ENCODE measurements at places on chromosomes 5 and 9.

DNA sequence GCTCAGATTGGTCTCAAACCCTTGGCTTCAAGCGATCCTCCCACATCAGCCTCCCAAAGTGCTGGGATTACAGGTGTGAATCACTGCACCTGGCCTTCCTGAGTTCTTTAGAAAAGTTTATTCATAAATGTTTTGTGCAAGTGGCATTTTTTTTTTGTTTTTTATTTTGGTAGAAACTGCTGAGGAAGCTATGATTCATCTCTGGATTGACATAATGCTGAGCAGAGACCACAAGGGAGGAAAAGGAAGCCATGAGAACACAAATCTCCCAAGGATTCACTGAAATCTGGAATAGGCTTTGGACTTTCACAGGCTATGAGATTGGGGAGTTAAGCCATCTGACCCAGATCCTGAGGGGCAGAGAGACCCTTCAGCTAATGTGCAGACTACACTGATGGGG lies 3.4 kb upstream of the SLC46A2 start:
- DNase-seq, result no peak

- no peak for DNase-seq
These were observed 20.1 kb downstream of the GRHPR start for GRCh38 chr9:37442556-37442955.

- no peak for DNase-seq
These were observed 21.5 kb upstream of the JADE2 start for GRCh38 chr5:134503937-134504437.

DNA sequence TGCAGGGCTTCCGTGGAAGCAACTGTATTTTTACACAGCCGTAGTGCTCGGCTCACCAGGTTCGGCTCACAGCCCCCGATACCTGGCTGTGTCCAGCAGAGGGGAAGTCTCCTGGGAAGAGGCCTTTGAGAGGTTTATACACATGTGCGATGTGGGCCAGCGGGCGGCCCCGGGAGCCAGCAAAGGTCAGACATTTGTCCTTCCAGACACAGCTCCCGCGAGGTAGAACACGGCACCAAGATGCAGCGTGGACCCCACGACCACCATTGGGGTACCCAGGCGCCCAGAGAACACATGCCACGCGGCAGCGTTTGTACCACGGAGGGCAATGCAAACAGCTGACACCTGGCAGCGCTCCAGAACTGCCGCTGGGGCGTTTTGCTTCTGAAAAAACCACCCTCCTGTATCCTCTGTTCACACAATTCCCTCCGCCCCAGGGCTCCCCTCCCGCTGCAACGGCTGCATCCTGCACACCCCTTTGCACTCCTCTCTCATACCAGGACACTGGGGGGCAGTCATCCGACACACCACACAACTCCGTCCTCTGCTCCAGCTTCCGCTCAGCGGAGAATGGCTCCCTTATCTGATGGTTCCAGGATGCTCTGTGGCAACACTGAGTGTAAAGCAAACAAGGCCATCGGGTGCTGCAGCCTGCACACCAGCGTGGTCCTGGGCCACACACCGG lies 235.3 kb downstream of the SYK start:
- no peak for DNase-seq

- DNase-seq, result no peak
These were observed 481 bp downstream of the MRPL36 start for GRCh38 chr5:1799110-1799601.

DNA sequence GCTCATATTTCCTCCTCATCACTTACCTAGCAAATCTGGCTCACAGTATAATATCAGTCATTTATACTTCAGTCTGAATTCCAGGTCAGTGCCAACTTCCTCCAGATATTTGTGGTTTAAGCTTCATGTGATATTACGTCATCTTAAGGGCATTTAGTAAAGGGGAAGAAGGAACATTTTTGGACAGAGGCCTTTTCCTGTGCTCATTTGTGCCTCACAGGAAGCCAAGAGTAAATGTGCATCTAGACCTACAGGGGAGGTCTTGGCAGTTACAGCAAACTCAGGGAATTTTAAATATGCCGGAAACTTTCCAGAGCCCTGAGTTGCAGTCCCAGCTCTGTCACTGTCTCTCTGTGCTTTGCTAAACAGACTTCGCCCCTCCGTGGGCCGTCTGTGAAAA lies 12.3 kb upstream of the KCNIP1 start:
- no peak for DNase-seq

DNA sequence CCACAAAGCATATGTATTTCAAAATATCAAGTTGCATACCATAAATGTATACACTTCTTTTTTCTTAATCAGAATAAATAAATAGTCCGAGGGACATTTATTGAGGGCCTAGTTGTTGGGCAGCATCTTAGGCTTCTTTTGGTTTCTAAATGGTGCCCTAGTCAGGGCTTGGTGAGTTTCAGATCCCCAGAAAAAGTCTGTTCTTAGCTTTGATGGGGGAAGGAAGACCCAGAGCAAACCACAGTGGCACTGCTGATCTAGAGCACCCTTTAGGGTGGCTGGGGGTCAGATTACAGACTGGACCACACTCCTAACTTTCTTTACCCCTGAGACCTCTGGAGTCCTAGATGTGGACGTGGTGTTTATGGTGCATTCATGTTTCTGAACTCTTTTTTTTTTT lies 97.8 kb downstream of the C9orf152 start:
- DNase-seq, result no peak

GRCh38 chr9:100229136-100229535 lies 123.6 kb downstream of the TEX10 start:
- DNase-seq, result no peak

DNA sequence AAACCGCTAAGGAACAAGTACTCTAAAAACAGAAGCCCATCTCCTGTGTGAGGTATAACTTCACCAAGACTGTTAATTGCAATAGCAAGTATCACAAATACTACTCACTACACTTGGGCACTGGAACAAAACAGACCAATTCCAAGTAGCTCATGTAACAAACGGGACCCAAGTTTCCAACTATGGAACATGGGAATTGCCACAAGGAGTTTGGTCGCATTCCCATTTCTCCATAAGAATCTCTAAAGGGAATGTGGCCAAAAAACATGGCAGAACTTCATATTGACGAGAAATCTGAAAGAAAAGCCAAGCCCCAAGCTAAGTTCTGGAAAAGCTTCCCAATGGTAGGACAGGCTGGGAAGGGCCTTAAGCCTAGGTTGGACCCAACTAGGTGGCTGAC lies 162.5 kb downstream of the MAPKAP1 start:
- DNase-seq, result no peak

DNA sequence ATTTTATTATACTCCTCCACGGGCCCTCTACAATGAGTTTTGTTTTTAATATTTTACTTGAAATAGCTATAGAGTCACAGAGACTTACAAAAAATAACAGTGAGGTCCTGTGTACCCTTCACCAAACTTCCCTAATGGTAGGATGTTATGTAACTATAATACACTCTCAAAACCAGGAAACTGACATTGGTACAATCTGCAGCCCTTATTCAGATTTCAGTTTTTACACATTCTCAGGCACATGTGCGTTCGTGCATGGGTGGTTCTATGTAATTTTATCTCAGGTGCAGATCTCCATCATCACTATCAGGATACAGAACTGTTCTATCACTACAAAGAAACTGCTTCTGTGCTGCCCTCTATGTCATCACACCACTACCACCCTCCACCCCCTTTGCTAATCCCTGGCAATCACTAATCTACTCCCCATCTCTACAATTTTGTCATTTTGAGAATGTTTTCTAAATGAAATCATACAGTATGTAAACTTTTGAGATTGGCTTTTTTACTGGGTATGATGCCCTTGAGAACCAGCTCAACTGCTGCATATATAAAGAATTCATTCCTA lies 16.4 kb downstream of the RAB14 start:
- DNase-seq, result no peak

- no peak for DNase-seq
These were observed 7.0 kb upstream of the C9 start for GRCh38 chr5:39371367-39371635.

GRCh38 chr5:137214446-137215189 lies 284.5 kb downstream of the SPOCK1 start:
- DNase-seq, result no peak

DNA sequence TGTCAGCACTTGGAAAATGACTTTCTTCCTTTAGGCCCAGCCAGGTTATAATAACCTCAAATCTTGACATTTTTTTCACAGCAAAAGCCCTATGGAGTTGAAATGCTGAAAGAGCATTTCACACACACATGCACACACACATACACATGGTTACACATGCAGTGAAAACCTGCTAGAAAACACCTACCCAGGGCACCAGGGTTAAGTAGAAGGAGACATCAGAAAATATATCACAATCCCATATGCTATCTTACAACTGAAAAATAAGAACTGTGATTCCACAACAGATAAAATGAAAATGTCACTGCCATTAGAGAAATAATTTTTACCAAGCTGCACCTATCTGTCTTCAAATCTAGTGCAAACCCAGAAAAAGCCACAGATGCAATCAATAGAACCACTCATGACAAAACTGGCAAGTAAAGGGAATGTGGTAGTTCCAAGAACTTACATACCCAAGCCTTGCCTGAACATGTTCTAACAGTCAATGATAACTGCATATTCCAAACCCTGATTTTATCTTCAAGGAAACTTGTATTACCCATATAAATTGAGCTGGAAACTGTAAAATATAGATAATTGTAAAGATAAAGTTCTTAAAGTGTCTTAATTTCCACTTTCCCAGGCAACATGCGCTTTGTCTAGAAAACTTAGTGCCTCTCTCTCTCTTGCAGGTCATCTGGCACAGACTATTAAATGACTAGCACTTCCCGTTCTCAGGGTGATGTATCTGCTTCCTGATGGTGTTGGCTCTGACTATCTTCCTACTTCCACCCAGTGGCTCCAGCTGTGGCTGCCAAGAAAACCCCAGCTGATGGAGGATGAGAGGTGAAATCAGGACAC lies 250.2 kb upstream of the PTGER4 start:
- no peak for DNase-seq

GRCh38 chr5:52856564-52856963 lies 68.8 kb downstream of the ITGA1 start:
- no peak for DNase-seq

DNA sequence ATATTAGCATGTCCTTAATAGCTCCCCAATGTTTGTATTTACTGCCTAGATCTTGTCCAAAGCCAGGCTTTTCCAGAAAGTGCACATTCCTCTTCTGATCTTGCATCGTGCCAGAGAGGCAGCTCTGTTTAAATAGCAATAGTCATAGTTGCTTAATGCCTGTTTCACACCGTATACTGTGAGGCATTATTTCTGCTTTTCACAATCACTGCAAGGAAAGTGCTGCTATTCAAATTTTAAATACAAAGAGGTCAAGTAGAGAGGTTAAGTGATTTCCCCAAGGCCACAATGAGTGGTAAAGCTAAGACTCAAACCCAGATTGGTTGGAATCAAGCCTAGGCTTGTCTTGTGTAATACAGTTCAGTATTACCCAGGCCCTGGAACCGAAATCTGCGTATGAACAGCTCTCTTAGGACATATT lies 153.6 kb downstream of the SNX18 start:
- DNase-seq, result no peak

GRCh38 chr9:107513464-107514100 lies 24.0 kb upstream of the KLF4 start:
- no peak for DNase-seq

GRCh38 chr5:157842787-157843186 lies 16.2 kb downstream of the CLINT1 start:
- no peak for DNase-seq

GRCh38 chr9:18786196-18786595 lies 246.8 kb downstream of the SAXO1 start:
- no peak for DNase-seq

- DNase-seq, result no peak
These were observed 69.6 kb upstream of the ALDH1B1 start for GRCh38 chr9:38322937-38323336.

GRCh38 chr5:35803191-35803651 lies 53.5 kb upstream of the IL7R start:
- DNase-seq, result no peak

GRCh38 chr5:158614951-158615350 lies 484.8 kb downstream of the EBF1 start:
- DNase-seq, result no peak

DNA sequence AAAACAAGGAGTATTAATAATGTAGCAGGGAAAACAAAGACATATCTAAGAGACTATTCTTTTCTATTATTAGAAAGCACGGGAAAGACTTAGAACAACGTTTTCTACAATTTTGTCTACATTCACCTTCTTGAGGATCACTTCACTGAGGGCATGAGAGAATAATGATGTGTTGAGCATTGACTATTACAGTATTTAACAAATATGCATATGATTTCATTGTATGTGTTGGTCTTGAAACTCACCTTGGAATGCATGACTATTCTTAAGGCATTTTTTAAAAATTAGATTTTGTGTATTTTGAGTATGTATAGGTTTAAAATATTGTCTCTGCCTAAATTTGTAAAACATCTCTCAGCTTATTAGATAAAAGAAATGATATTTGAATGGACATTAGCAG lies 1.2 kb downstream of the FSD1L start:
- no peak for DNase-seq

DNA sequence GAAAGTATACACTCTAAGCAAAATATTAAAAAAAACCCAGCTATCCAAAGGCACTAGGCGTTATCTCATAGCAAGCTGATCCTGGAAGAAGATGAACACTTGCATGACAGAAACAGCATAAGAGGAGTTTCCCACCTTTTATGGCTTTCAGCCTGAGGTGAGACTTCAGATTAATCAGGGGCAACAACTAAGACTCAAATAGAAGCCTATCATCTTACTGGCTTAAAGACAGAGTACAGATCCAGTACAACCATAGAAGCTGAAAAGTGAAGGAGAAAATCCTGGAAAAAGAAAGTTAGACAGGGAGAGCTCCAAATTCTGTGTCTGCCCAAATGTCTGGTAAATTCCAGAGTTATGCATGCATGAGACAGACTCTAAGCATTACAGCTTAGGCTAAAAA lies 360.8 kb upstream of the KCNN2 start:
- no peak for DNase-seq

DNA sequence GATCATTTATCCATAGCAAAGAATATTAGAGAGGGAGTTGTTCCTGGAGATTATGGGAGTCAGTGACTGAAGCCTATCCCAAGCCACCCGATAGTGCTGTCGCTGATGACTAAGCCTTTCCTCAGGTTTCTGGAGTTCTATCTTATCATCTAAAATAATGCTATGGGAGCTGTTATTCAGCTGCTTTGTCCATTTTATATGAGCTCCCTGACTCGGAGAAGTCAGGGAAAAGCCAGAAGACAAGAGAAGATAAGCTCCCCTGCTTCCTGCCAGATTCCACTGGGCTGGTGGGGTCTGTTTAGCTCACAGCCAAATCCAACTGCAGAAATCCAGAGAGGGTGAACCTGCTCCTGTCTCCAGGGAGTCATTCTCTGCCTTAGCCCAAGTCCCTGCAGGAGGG lies 148.2 kb downstream of the DROSHA start:
- DNase-seq, result no peak

- no peak for DNase-seq
These were observed 690.9 kb upstream of the CDH18 start for GRCh38 chr5:20678814-20679298.

Measured in NK-92 treated with Interleukin-12 subunit alpha and Interleukin-12 subunit beta, amount 100 ng/mL, for 24 hours (cell line).